Stimulated activated CD4-positive, alpha-beta T cell treated with anti-CD3 and anti-CD28 coated beads, Interleukin-1b, Interleukin-23, amount 100 ng/mL, for 1 hour (primary cell): ENCODE measurements at places on chromosomes 16 and 17.

- no peak for DNase-seq
Observed at GRCh38 chr17:9587969-9588656, 11.7 kb downstream of the CFAP52 start.

- DNase-seq: no peak
Observed at GRCh38 chr17:68594552-68594951, 6.6 kb downstream of the FAM20A start.

GRCh38 chr16:77169650-77170236, 21.2 kb upstream of the MON1B start:
- DNase-seq: no peak

DNA sequence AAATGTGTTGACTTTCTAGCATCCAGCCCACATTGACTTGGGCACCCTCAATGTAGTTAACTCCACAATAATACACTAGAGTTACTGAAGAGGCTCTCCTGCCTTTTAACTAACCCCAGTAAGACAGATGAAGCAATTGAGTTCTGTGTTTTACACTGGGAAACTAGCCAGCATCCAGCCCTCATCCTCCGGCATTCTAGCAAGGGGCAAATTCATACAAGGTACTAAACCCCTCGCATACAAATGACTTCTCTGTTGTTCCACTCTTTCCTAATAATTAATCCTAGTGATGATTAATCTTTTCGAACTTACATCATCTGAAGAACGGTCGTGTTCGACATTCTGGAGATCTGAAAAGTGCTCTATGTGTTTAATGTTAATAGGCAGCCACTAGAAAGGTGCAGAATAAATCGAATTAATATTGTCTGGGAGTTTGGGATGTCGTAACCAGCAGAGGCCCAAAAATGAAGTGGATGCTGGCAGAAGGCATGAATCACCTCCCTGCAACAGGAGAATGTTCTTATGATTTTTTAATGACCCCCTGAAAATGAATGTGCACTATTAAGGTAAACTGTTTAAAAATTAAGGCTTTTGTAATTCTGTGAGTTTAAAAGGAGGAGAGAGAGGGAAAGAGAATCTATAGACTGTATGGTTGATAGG, 249.4 kb downstream of the SNX29 start:
- no peak for DNase-seq

GRCh38 chr17:2794111-2794803, 2.0 kb upstream of the RAP1GAP2 start:
- DNase-seq: no peak

GRCh38 chr16:52076801-52077201, 470.1 kb downstream of the TOX3 start:
- DNase-seq: no peak

DNA sequence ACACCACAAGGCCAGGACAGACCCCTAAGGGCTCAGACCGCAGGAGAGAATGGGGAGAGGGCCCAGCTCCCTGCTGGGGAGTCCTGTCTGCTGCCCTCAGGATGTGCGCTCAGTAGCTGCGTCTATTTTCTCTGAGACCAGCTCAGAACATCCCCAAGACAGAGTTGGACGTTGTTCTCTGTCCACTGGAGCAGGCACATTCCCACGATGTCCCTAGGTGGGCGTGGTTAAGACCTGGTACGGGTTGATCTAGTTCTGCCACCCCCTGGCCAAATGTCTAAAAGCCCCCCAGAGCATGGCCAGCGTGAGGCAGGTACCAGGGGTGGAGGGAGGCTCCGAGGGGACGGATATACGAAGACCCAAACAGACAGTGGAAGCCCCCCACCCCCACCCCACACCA, 842 bp upstream of the CALB2 start:
- no peak for DNase-seq
